CD8-positive, alpha-beta memory T cell (primary cell): ENCODE measurements at places on chromosomes 4 and X. TPM values are rescaled to one million over a fixed set of nuclear protein-coding genes. Genes with fewer than 3 reads are reported as not detected.
A peak's percentile ranks its signal among the peaks of the same experiment; 100 is the strongest.

ADGRG2 gene
- not detected for total RNA-seq

GRCh38 chr4:94305466-94306225 lies 37.0 kb downstream of the HPGDS start:
- DNase-seq: no peak
- H3K4me3 ChIP-seq: no peak overlapping the region
- no peaks in the 10 kb centered on the region for H3K27me3 ChIP-seq
- no peaks in the 10 kb centered on the region for H3K4me1 ChIP-seq

- peaks cover 7% of the 10 kb centered on the region for H3K4me1 ChIP-seq
- no peaks in the 10 kb centered on the region for H3K36me3 ChIP-seq
- no peak overlapping the region for H3K4me3 ChIP-seq
- DNase-seq: no peak
- no peak overlapping the region for H3K27ac ChIP-seq
- peaks cover 18% of the 10 kb centered on the region for H3K27me3 ChIP-seq
Observed at GRCh38 chr4:16082041-16082425, 1.8 kb downstream of the PROM1 start.

DNA sequence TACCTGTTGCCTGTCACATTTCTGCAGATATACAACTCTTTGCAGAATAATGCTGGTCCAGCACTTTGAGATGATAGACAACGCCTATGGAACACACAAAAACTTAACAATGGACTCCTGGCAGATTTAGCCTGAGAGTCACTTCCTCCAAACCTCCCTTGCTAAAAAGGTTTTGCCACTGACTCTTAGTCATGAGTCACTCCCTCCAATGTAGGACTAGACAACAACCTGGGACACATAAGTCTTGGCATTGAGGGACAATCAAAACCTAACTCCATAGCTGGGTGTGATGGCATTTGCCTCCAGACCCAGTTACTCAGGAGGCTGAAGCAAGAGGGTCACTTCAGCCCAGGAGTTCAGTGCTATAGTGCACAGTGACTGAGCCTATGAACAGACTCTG lies 22.0 kb upstream of the EIF4E start:
- H3K4me1 ChIP-seq: no peaks in the 10 kb centered on the region
- DNase-seq: no peak
- H3K36me3 ChIP-seq: no peaks in the 10 kb centered on the region
- H3K4me3 ChIP-seq: no peak overlapping the region
- H3K27me3 ChIP-seq: no peaks in the 10 kb centered on the region

- no peaks in the 10 kb centered on the region for H3K27me3 ChIP-seq
- no peaks in the 10 kb centered on the region for H3K4me1 ChIP-seq
- no peaks in the 10 kb centered on the region for H3K36me3 ChIP-seq
Observed at GRCh38 chr4:85520765-85521749, 46.1 kb downstream of the ARHGAP24 start.

WDR19 gene
- 15.7 TPM for total RNA-seq

- DNase-seq: no peak
- H3K4me3 ChIP-seq: no peak overlapping the region
- peak overlapping the region; percentile 57 for H3K27ac ChIP-seq
- H3K4me1 ChIP-seq: no peaks in the 10 kb centered on the region
- no peaks in the 10 kb centered on the region for H3K27me3 ChIP-seq
- no peaks in the 10 kb centered on the region for H3K36me3 ChIP-seq
Observed at GRCh38 chr4:8547108-8547911, 32.9 kb upstream of the GPR78 start.

DNA sequence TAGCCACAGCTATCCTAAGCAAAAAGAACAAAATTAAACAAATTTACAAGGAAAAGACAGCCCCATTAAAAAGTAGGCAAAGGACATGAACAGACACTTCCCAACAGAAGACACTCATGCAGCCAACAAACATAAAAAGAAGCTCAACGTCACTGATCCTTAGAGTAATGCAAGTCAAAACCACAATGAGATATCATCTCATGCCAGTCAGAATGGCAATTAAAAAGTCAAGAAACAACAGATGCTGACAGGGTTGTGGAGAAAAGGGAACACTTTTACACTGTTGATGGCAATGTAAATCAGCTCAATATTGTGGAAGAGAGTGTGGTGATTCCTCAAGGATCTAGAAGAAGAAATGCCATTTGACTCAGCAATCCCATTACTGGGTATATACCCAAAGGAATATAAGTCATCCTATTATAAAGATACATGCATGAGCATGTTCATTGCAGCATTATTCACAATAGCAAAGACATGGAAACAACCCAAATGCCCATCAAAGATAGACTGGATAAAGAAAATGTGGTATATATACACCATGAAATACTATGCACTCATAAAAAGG lies 163.0 kb upstream of the TET2 start:
- H3K27me3 ChIP-seq: no peaks in the 10 kb centered on the region
- no peak overlapping the region for H3K27ac ChIP-seq
- no peaks in the 10 kb centered on the region for H3K4me1 ChIP-seq
- DNase-seq: no peak
- H3K4me3 ChIP-seq: no peak overlapping the region

DNA sequence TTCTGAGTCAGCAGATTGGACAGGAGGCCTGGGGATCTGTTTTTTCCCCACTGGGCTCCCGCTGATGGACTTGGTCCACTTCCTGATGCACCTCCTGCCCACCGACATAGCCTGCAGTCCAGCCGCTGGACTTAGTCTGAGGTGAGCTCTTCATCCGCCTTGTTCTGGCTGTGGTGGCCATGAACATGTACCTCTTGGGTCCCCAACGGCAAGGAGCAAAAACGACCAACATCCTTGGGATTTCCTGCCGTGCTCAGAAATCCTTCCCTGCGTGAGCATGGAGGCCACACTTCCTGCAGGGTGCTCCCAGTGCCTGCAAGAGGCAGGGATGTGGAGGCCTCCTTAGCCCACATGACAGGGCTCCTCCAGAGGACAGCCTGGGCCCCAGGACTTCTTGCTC lies 76.8 kb downstream of the CRMP1 start:
- H3K4me3 ChIP-seq: no peak overlapping the region
- H3K27ac ChIP-seq: no peak overlapping the region
- no peaks in the 10 kb centered on the region for H3K4me1 ChIP-seq
- no peaks in the 10 kb centered on the region for H3K27me3 ChIP-seq
- H3K36me3 ChIP-seq: no peaks in the 10 kb centered on the region

DNA sequence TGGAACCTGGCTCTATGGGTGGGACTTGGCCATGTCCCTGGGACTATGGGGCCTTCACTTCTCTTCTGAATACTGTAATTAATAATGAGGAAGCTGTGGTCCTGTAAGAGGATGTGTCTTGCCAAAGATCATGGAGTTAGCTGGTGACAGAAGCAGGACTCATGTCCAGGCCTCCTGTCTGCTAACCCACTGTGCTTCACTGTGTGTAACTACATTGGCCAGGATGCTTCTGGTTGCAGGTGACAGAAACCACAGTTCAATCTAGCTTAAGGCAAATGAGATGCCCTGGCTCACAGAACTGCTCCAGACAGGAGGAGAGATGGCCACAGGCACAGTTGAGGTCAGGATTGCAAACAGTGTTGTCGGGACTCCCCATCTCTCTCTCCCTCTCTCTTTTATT lies 3.1 kb downstream of the MTMR1 start:
- H3K4me3 ChIP-seq: no peak overlapping the region
- H3K36me3 ChIP-seq: no peaks in the 10 kb centered on the region

DNA sequence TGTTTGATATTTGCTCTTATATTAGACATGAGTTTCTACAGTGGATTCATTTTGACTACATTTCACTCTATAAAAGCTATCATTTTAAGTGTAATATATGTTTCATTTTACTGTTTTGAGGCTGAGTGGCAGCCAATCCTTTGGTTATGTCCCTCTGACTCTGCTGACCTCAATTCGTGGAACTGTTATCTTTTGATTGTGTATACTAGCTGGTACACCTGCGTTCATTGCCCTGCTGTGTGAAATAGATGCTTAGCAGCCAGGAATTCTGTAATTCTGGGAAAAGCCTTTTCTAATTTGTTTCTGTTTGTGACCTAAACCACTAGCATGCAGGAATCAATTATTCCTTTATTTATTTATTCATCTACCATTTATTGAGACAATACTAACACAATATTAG lies 269.4 kb upstream of the CT83 start:
- no peak for DNase-seq
- no peak overlapping the region for H3K4me3 ChIP-seq
- H3K36me3 ChIP-seq: no peaks in the 10 kb centered on the region
- no peaks in the 10 kb centered on the region for H3K27me3 ChIP-seq

GRCh38 chr4:89899152-89899551 lies 4.5 kb downstream of the MMRN1 start:
- no peak overlapping the region for H3K27ac ChIP-seq
- no peaks in the 10 kb centered on the region for H3K27me3 ChIP-seq
- H3K36me3 ChIP-seq: no peaks in the 10 kb centered on the region

SCLT1 gene
- total RNA-seq: 18.2 TPM

MMRN1 gene
- total RNA-seq: not detected

VCX3B gene
- total RNA-seq: not detected

GRCh38 chr4:118033148-118034052 lies 886 bp upstream of the NDST3 start:
- no peak overlapping the region for H3K27ac ChIP-seq
- no peaks in the 10 kb centered on the region for H3K27me3 ChIP-seq
- no peaks in the 10 kb centered on the region for H3K4me1 ChIP-seq

- no peaks in the 10 kb centered on the region for H3K4me1 ChIP-seq
- H3K36me3 ChIP-seq: no peaks in the 10 kb centered on the region
- no peak overlapping the region for H3K4me3 ChIP-seq
- DNase-seq: no peak
- no peaks in the 10 kb centered on the region for H3K27me3 ChIP-seq
Observed at GRCh38 chrX:3728454-3728853, 15.0 kb upstream of the PRKX start.

- no peak overlapping the region for H3K4me3 ChIP-seq
- H3K36me3 ChIP-seq: no peaks in the 10 kb centered on the region
- no peak overlapping the region for H3K27ac ChIP-seq
Observed at GRCh38 chrX:74781507-74782034, 143.7 kb downstream of the NEXMIF start.

DNA sequence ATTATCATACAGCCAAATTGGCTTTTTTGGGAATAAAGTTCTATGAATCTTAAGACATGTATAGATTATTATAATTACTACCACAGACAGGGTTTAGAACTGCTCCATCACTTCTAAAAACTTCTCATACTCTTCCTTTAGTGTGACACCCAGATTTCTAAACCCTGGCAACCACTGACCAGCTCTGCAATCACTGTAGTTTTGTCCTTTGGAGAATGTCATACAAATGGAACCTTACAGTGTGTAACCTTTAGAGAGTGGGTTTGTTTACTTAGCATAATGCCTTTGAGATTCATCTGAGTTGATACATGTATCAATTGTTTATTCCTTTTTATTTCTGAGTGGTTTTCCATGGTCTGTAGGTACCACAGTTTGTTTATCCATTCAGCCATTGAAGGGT lies 95.0 kb downstream of the TMEM164 start:
- H3K4me1 ChIP-seq: no peaks in the 10 kb centered on the region
- no peaks in the 10 kb centered on the region for H3K36me3 ChIP-seq
- H3K4me3 ChIP-seq: no peak overlapping the region
- DNase-seq: no peak
- no peaks in the 10 kb centered on the region for H3K27me3 ChIP-seq
- no peak overlapping the region for H3K27ac ChIP-seq

SGCB gene
- total RNA-seq: 15.3 TPM

TRIML1 gene
- total RNA-seq: not detected

CLDN22 gene
- not detected for total RNA-seq

GRCh38 chr4:42786350-42787078 lies 106.0 kb upstream of the GRXCR1 start:
- no peak overlapping the region for H3K27ac ChIP-seq
- H3K4me1 ChIP-seq: no peaks in the 10 kb centered on the region
- no peak for DNase-seq
- H3K4me3 ChIP-seq: no peak overlapping the region
- H3K36me3 ChIP-seq: no peaks in the 10 kb centered on the region

DNA sequence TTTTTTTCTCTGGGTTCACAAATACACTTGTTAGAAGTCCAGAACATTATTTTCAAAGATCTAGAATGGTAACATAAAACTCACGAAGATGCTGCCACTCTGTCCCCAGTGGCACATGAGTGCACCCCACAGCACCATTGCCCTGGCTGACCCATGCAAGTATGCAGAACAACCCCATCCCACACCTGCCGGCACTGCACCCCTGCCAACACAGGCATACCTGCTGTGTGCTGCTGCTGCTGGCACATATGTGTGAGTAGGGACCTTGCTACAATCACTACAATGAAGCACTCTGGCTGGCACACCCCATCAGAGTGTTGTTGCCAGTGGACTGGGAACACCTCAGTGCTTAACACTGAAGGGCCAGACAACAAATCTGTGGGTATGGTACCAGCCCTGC lies 66.9 kb downstream of the CISD2 start:
- H3K27ac ChIP-seq: no peak overlapping the region
- no peak overlapping the region for H3K4me3 ChIP-seq
- no peaks in the 10 kb centered on the region for H3K4me1 ChIP-seq
- DNase-seq: no peak
- no peaks in the 10 kb centered on the region for H3K36me3 ChIP-seq

DNA sequence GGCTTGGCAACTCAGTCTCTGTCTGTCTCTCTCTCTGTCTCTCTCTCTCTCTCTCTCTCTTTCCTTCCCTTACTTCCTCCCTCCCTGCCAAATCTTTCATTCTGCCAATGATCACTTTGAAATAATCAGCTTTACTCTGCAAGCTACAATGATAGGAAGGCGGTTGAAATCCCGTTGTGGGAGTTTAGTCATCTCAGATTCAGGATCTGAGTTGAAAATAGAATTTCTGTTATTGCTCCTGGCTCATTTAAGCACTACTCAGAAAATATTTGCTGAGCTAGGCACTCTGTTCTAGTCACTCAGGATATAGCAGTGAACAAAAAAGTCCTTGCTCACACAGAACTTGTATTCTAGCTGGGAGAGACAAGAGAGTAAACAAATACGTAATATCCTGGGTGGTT lies 56.3 kb upstream of the DCTD start:
- no peak overlapping the region for H3K4me3 ChIP-seq
- no peaks in the 10 kb centered on the region for H3K4me1 ChIP-seq
- H3K36me3 ChIP-seq: no peaks in the 10 kb centered on the region
- H3K27ac ChIP-seq: no peak overlapping the region
- no peak for DNase-seq

DNA sequence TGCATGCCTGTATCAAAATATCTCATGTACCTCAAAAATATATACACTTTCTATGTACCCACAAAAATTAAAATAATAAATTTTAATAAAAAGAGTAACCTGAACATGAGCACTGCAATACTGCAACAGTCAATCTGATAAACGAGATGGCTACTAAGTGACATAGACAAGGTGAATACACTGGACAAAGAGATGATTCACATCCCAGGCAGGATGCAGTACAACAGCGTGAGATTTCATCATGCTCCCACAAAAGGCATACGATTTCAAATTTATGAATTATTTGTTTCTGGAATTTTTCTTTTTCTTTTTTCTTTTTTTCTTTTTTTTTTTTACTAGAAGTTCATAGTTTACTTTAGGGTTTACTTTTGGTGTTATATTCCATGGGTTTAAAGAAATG lies 12.2 kb upstream of the FGF16 start:
- no peaks in the 10 kb centered on the region for H3K27me3 ChIP-seq
- H3K36me3 ChIP-seq: no peaks in the 10 kb centered on the region
- no peak overlapping the region for H3K27ac ChIP-seq
- no peaks in the 10 kb centered on the region for H3K4me1 ChIP-seq
- no peak overlapping the region for H3K4me3 ChIP-seq

GRCh38 chr4:173371292-173372192 lies 788 bp downstream of the SAP30 start:
- peaks cover 8% of the 10 kb centered on the region for H3K4me1 ChIP-seq
- H3K27ac ChIP-seq: peak overlapping the region; percentile 75
- H3K27me3 ChIP-seq: no peaks in the 10 kb centered on the region
- DNase-seq: peak; percentile 46
